Left kidney (tissue), 8 donors: ENCODE measurements at places on chromosomes 7 and 10.

DNA sequence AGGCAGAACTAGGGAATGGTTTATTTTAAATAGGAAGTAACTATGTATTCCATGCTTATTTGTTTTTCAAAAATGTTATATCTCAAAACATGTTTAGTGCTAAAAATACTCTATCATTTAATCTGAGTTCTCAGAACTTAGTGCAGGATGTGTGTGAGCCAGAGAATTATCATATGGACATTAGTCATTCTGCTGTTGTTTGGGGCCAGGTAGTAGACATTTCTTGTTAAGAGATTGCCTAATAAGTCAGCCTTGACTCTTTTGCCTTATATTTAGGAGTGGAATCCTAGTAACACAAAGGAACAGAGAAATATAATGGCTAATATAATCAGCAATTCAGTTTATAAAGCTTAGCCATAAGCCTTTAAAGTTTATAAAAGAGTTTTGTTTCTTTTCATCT lies 149.8 kb downstream of the CCSER2 start:
- DNase-seq = no peak

DNA sequence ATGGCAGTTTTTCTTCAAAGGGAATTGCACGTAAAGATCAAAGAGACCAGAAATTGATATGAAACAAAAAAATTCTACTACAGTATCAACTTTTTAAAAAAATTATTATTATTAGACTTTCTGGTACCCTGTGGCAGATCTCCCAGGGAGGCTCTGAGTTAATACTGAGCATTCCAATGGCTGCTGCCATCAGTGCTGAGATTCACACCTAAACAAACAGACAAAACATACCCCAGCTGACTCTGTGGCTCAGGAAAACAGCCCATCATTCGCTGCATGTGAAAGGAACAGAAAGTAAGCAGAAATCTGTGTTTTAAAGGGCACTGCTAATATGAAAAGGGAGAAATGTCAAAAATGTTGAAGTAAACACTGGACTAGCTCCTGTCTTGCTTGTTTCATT lies 118.4 kb downstream of the GRM3 start:
- no peak for DNase-seq

DNA sequence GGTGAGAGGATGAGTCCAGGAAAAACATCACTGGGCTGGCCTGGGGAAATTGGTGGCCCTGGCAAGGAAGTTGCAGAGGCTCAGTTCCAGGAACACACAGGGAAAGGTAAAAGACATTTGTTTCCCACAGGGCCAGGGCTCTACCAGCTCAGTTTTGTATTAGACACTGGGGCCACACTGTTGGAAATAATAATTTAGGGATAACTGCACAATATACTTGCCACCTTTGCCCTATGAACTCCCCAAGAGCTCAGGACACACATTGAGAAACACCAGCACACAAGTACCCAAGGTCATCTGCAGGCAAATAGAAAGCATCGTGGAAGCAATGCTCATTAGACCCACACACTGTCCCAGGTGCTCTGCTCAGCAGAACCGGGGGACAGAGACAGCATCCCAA lies 617.6 kb downstream of the PTPRN2 start:
- no peak for DNase-seq

GRCh38 chr10:26335574-26336093 lies 102.5 kb upstream of the APBB1IP start:
- no peak for DNase-seq

- DNase-seq = no peak
Observed at GRCh38 chr7:50184271-50184990, 91.4 kb upstream of the ZPBP start.

- DNase-seq = no peak
Observed at GRCh38 chr7:7439564-7439963, 96.1 kb downstream of the COL28A1 start.

- no peak for DNase-seq
Observed at GRCh38 chr7:30630986-30631385, 36.3 kb downstream of the GARS1 start.

DNA sequence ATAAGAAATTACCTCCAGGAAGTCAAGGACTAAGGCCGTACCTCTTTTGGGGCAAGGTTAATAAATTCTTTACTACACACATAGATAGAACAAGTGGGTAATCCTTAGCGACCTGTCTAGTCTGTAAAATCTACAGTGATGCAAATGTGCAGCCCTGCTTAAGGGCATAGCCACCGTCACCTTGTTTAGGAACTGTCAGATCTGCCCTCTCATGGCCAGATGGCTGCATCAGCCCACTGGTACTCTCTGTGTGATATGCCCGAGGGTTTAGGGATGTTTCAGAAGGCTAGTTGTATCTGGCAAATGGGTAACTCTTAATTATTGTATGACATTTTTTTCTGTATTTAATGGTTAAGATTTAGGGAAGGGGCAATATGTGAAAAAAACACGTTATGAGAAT lies 74.3 kb downstream of the NRG3 start:
- no peak for DNase-seq

- no peak for DNase-seq
Observed at GRCh38 chr7:66055321-66055956, 20.2 kb upstream of the ASL start.

GRCh38 chr10:131260031-131260430 lies 51.5 kb downstream of the TCERG1L start:
- no peak for DNase-seq

DNA sequence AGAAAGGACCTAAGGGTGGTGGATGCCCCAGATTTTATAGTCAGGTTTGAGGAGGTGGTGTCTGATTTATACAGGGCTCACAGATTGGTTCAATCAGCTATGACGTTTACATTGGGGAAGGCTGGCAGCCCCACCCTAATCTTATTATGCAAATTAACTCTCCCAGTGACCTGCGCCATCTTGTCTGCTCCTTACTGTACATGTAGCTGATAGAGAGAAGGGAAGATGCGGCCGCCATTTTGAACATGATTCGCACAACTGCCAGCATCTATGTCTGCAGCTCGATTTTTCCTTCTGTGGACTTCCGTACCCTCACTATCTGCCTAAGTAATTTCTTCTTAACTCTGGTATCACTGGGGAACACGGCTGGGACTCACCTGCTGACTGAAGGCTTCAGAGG lies 619.0 kb upstream of the DPP6 start:
- DNase-seq = no peak

- DNase-seq = peak; percentile 31
Observed at GRCh38 chr7:38398725-38399321, 125.4 kb upstream of the TARP start.

DNA sequence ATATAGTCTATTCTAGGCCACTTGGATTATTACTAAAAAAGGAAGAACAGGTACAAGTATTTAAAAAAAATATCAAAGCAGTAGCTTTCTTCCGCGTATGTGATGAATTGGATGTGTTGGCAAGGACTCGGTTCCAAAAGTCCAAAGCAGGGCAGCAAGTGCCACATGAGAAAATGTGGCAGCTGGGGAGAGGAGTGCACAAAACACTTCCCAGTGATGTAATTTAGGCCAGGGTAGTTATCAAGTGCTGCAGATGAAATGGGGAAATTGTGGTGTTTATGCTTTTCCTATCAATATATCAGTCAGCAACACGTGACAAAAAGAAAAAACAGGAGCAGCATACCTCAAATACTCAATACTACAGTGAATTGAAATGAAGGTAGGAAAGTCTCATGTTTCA lies 7.0 kb downstream of the RHOBTB1 start:
- DNase-seq = no peak

DNA sequence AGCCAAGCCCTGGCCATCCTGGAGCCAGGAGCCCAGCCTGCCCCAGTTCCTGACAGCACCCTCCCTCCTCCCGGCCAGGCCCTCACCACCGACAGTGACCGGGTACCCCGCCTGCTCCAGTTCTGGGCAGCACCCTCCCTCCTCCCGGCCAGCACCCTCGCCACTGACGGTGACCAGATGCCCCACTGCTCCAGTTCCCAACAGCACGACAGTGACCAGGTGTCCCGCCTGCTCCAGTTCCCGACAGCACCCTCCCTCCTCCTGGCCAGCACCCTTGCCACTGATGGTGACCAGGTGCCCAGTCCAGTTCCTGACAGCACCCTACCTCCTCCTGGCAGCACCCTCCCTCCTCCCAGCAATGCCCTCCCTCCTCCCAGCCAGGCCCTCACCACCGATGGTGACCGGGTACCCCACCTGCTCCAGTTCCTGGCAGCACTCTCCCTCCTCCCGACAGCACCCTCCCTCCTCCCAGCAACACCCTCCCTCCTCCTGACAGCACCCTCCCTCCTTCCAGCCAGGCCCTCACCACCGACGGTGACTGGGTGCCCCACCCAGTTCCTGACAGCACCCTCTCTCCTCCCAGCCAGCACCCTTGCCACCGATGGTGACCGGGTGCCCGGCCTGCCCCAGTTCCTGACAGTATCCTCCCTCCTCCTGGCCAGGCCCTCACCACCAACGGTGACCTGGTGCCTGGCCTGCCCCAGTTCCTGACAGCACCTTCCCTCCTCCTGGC lies 40.3 kb downstream of the VIPR2 start:
- DNase-seq = no peak

- no peak for DNase-seq
Observed at GRCh38 chr10:75801121-75801520, 369.7 kb downstream of the LRMDA start.

DNA sequence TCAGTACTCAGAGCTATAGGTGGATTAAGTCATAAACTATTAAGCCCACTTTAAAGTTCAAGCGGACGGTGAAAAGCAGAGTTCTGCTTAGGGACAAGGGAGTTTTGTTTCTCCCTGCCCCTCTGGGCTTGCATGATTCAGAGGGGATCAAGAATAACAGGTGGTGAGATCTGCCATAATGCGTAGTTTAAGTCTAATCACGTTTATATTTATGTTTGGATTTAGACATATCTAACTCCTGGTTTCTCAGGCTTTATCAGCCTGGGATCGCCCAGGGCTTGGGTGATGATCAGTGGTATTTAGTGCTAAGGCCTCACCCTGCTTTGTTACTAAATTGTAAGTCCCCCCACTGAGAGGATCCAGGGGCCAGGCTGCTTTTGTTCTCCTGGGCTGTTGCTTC lies 335.4 kb upstream of the NRP1 start:
- no peak for DNase-seq

DNA sequence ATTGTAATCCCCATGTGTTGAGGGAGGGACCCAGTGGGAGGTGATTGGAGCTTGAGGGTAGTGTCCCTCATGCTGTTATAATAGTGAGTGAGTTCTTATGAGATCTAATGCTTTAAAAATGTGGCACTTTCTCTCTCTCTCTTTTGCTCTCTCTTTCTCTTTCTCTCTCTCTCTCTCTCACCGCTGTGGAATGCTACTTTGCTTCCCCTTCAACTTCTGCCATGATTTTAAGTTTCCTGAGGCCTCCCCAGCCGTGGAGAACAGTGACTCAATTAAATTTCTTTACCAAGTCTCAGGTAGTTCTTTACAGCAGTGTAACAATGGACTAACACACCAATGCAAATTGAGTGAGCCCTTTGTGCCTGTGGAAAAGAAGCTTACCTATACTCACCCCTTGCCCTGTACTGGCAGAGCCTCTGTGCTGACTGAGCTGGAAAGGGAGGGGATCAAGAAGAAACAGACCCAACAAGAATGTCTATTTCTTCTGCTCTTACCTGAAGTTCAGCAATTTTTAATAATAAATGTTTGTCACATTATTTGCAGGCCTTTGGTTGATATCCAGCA lies 642.5 kb upstream of the KCND2 start:
- DNase-seq = no peak
